ENCODE measurements at places on chromosomes 6 and 20. TPM values are rescaled to one million over a fixed set of nuclear protein-coding genes. Genes with fewer than 3 reads are reported as not detected.

The KCNK16 gene
- total RNA-seq = not detected

The HTR1E gene
- not detected for total RNA-seq

The ECT2L gene
- total RNA-seq = not detected

The GCM1 gene
- total RNA-seq = 0.47 TPM

The MRAP2 gene
- 0.38 TPM for total RNA-seq

The AKAP12 gene
- total RNA-seq = 31.8 TPM

The CCN5 gene
- total RNA-seq = 0.94 TPM

The PFDN4 gene
- total RNA-seq = 61.8 TPM

The ERVFRD-1 gene
- total RNA-seq = not detected

The HLA-DMB gene
- 32.4 TPM for total RNA-seq

The MBOAT1 gene
- total RNA-seq = 47.8 TPM

The CNKSR3 gene
- total RNA-seq = 4.0 TPM

The ZNF311 gene
- total RNA-seq = 2.2 TPM

The POM121L2 gene
- not detected for total RNA-seq

The AK9 gene
- 5.6 TPM for total RNA-seq

The HLA-DRA gene
- total RNA-seq = 173 TPM

The SMPDL3A gene
- total RNA-seq = 1.8 TPM

The COL9A1 gene
- not detected for total RNA-seq

The FRK gene
- 21.2 TPM for total RNA-seq

The EDN1 gene
- 24.7 TPM for total RNA-seq

The DOK5 gene
- 0.17 TPM for total RNA-seq

The MMS22L gene
- 30.8 TPM for total RNA-seq

The DUSP15 gene
- 0.47 TPM for total RNA-seq

The BPIFB4 gene
- total RNA-seq = not detected

The CCN2 gene
- 373 TPM for total RNA-seq

The BCAS1 gene
- 11.1 TPM for total RNA-seq

The HLA-DPB1 gene
- total RNA-seq = 18.3 TPM

Data from Calu3 (cell line).